AG04449 (cell line): ENCODE measurements at places on chromosomes 16 and 17.

GRCh38 chr17:73343168-73343634 lies 31.4 kb upstream of the CDC42EP4 start:
- DNase-seq = peak; percentile 57

DNA sequence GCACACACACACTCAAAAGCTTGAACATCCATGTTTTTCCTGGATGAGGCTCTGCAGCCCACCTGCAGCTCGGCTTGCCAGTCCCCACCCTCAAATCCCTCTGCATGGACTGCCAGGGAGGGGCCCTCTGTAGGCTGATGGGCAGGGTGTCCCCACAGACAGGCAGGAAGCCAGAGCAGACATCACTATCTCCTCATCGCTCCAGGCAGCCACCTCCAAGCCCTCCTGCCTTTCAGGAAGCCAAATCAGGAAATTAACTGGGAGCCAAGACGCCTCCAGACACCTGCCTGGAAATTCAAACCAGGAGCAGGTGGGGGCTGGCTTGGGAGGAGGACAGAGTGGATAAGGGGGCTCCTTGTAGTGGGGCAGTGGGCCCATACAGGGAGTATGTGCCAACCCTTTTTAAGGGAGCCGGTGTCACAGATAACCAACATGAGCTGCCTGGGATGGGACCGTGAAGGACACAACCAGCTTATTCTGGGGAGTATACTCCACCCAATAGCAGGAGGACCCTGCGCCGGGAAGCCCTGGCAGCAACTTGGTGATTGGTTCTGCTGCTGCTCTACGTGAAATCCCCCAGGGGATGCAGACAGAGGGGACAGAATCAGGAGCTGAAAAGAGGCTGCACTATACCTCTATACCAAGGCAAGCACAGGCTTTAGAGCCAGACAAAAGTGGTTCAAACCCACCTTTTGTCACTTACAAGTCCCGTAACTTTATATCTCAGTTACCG lies 139.1 kb downstream of the CCT6B start:
- DNase-seq = no peak

- DNase-seq = no peak
Measured at GRCh38 chr16:75682308-75682707, 5.5 kb upstream of the CPHXL2 start.

- DNase-seq = no peak
Measured at GRCh38 chr16:57761301-57761700, 25.7 kb downstream of the KATNB1 start.

DNA sequence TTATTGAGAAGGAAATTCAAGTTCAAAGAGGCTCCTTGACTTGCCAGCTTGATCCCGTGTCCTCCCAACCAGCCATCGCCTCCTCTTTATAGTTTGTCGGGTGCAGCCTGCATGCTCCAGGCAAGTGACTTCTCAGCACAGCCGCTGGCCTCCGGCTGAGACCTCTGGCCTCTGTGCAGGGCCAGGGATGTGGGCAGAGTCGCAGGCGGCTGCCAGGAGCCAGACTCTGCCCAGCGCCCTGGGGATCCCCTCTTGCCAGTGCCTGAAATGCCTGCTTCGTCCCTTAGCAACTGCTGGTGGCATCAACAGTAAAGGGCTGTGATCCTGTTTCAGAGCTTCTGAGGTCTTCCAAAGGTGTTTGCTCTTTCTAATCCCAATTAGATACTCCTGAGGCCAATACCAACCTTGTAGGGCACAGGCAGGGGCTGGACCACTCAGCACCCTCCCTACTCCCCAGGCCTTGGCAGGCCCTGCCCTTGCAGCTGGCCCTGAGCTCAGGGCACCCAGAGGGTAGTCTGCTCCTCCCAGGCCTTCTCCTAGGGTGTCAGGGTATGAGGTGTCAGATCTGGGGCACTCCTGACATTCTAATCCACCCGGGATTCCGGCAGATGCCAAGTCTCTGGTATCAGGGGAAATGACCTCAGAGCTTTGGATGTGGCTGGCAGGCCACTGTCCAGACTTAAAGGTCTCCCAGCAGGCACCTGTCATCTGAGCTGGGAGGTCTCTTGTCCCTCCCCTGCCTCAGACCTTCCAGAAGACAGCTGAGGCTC lies 68.0 kb upstream of the SIAH1 start:
- DNase-seq = no peak

DNA sequence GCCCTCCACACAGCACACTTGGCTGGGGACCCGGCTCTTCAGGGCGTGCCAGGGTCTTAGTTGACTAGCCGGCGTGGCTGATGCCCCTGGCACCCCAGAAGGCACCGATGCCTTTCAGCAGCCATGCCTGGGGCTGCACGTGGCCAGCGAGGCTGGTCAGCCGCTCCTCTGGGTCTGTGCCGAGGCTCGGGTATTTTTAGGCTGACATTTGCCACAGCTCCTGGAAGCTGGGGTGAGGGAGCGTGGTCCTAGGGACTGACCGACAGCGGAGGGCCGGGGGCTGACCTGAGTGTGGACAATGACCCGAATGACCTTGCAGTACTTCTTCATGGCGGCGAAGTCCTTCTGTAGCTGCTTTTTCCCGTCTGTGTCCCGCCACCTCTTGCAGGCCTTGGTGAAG lies 3.9 kb downstream of the RPL3L start:
- no peak for DNase-seq

DNA sequence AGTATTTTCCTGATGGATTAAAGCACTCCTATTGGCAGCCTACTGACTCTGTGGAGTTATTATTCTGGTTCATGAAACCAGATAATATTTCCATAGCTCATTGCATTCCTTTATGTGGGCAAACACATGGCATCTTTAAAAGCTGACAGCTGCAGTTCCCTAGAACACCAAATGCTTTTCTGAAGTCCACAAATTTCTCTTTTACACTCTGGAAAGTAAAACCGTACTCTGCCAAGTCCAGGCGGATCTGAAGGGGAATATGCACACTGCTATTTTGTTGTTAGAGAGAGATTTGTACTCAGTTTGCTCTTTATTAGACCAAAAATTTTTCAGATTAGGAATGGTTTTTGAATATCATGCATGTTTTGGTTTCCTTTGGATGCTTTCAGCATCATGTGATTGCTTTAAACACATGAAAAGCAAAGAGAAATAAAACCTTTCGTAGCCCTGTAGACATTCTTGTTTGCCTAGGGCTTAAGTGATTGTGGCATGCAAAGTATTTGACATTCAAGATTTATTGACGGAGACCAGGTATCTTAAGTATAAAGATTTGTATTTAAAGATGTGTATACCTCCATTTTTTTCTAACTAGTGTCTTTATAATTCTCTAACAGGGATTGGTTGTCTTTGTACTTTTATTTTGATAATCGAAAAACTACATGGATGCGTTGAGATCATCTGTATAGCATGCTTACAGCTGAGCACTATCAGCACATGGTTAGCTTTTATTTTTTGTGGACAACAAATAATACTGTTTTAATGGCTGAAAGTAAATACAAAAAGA lies 19.5 kb downstream of the SEC14L1 start:
- no peak for DNase-seq

DNA sequence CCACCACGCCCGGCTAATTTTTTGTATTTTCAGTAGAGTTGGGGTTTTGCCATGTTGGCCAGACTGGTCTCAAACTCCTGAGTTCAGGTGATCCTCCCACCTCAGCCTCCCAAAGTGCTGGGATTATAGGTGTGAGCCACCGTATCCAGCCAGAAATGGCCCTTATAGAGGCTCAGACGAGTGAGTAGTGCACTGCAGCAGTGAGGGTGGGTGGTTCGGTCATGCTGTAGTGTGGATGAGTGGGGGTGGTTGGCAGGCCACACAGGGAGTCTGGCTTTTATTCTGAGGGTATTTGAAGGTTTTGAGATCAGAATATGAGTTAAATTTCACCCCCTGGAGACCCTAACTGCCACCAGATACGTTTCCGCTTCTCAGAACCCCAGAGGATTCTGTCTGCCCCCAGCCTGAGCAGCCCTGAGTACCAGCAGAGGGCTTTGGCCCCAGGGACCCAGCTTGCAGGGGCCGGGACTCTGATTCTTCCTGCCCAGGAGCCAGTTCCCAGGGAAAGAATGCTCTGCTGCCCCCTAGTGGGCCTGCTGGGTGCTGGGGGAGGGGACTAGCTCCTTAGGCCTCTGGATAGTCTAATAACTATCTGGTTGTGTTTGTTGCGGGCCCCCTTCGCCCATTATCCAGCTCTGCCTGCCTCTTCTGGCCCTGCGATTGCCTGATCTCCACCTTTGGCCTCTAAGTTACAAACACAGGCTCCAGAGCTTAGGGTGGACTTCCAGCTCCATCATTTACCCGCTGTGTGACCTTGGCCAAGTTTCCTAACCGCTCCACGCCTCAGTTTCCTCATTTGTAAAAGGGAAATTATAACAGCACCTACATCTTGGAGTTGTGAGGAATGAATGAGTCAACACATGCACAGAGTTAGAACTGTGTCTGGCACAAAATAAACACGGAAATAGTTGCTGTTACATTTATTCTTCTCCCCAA lies 2.0 kb downstream of the ZNF771 start:
- DNase-seq = peak; percentile 24

- DNase-seq = peak; percentile 85
Measured at GRCh38 chr16:50185005-50185505, 31.9 kb downstream of the TENT4B start.

DNA sequence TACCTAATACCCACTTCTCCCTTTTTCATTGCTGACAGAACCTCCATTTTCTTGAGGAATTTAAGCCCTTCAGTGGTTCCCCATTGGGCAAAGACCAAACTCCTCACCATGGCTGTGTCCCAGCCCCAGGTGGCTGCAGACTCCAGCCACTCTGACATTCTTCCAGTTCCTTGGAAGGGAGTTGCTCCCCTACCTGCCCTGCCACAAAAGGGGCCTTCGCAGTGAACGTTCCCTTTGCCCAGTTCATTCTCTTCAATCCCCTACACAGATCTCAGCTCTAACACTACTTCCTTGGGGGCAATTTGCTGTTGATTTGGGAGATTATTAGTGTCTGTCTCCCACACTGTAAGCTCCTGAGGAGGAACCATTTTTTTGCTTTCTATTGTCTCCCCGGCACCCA lies 3.2 kb upstream of the AKTIP start:
- no peak for DNase-seq

- no peak for DNase-seq
Measured at GRCh38 chr17:28519236-28519635, 13.1 kb downstream of the FOXN1 start.

GRCh38 chr17:43676471-43676870 lies 14.7 kb upstream of the MEOX1 start:
- DNase-seq = no peak

GRCh38 chr16:66150698-66151482 lies 215.6 kb upstream of the CDH5 start:
- no peak for DNase-seq

GRCh38 chr16:84239909-84240308 lies at the start of gene KCNG4:
KCNG4 (minus strand) TSS chr16:84240012; CDS start chr16:84237485, 2,527 bp downstream.
- DNase-seq = no peak

DNA sequence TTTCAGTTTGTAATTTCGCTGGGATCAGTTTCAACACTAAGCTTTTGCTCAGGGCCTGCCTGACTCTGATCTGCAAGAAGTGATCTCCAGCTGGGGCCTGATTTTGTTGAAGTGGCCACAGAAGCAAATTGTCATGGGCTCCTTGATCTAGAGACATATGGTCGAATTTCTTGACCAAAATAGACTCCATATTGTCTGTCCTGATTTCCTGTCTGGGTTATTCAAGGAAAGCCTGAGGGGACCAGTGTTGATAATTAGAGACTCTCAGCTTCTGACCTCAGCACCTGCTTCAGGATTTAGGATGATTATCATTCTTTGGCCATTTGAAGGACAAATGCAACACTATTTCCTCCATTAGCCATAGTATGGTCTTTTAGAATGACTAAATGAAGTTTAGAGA lies 48.9 kb upstream of the MSI2 start:
- DNase-seq = no peak

DNA sequence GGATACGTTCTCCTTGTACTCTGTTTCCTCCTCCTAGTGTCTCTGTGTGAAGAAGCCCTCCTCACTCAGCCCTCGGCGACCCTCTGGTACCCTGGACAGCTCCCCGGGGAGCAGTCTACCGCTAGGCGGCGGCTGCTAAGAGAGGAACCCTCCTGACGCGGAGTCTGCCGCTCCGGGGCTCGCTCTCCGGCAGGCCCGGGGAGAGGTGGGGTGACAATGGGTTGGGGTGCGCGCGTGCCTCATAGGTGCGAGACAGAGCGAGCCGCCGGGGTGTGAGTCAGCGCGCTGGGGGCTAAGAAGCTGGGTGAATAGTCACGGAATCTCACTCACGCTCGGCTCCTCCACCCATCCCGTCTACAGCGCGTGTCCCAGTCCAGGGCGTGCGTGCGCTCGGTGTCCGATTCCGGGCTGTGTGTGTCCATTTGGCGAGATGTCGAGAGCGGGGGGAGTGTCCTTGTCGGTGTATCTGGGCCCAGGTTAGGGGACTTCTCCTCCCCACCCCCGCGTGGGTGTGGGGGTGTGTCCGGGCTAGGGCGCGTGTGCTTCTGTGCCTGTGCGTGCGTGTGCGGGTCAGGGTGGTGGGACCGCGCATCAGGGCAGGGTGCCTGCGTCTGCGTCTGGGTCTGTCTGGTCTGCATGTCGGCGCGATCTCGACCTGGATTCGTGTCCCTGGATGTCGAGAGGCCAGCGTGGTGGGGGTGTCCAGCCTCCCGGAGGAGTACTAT lies 577 bp upstream of the HS3ST2 start:
- DNase-seq = no peak

GRCh38 chr16:88929091-88929445 lies 47.9 kb downstream of the CBFA2T3 start:
- no peak for DNase-seq

DNA sequence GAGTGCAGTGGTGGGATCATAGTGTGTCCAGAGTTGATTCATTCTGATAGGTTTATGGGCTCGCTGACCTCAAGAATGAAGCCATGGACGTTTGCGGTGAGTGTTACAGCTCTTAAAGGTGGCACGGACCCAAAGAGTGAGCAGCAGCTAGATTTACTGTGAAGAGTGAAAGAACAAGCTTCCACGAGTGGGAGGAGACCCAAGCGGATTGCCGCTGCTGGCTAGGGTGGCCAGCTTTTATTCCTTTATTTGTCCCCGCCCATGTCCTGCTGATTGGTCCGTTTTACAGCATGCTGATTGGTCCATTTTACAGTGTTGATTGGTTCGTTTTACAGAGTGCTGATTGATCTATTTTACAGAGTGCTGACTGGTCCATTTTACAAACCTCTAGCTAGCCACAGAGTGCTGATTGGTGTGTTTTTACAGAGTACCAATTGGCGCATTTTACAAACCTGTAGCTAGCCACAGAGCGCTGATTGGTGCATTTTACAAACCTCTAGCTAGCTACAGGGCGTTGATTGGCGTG lies 17.5 kb downstream of the CACNG4 start:
- no peak for DNase-seq

- no peak for DNase-seq
Measured at GRCh38 chr17:21823643-21824042, 131.3 kb downstream of the KCNJ18 start.

DNA sequence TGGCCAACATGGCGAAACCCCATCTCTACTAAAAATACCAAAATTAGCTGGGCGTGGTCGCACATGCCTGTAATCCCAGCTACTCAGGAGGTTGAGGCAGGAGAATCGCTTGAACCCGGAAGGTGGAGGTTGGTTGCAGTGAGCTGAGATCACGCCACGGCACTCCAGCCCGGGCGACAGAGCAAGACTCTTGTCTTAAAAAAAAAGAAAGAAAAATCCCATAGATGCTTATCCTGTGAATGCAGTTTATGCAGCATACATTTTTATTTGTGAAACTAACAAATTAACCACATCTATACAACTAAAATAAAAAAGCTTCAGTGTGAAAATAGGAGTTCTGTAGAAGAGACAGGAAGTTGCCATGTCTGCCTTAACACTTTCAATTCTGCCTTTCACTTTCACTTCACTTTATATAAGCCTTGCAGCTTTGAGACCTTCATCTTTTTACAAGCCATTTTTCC lies 7.1 kb downstream of the IGSF6 start:
- DNase-seq = no peak
